PC-3 (cell line): ENCODE measurements at places on chromosomes 11 and 22. TPM values are rescaled to one million over a fixed set of nuclear protein-coding genes. Genes with fewer than 3 reads are reported as not detected.

C11orf21 gene
- total RNA-seq = not detected in 2 replicates

HBD gene
- total RNA-seq = not detected in 2 replicates

PAX6 gene
- 14.6 and 25.7 TPM in 2 replicates for total RNA-seq

AMPD3 gene
- 11.8 and 16.5 TPM in 2 replicates for total RNA-seq

SOX6 gene
- under 0.01 TPM in 1 of 2 replicates, not detected in the other for total RNA-seq

MEI1 gene
- 1.4 TPM in 1 of 2 replicates, not detected in the other for total RNA-seq

GNAZ gene
- total RNA-seq = 14.4 and 17.6 TPM in 2 replicates

PHLDA2 gene
- total RNA-seq = 101 and 110 TPM in 2 replicates

OR11H1 gene
- not detected in 2 replicates for total RNA-seq

LSP1 gene
- not detected in 2 replicates for total RNA-seq

CFAP300 gene
- total RNA-seq = 3.2 and 3.9 TPM in 2 replicates

C11orf16 gene
- not detected in 2 replicates for total RNA-seq

UPK3A gene
- 1.1 TPM in 1 of 2 replicates, not detected in the other for total RNA-seq

CEP126 gene
- 1.0 and 2.5 TPM in 2 replicates for total RNA-seq

CRYBB3 gene
- 1.2 TPM in 1 of 2 replicates, not detected in the other for total RNA-seq
